ENCODE measurements at places on chromosomes 1 and 21. TPM values are rescaled to one million over a fixed set of nuclear protein-coding genes. Genes with fewer than 3 reads are reported as not detected.

DNA sequence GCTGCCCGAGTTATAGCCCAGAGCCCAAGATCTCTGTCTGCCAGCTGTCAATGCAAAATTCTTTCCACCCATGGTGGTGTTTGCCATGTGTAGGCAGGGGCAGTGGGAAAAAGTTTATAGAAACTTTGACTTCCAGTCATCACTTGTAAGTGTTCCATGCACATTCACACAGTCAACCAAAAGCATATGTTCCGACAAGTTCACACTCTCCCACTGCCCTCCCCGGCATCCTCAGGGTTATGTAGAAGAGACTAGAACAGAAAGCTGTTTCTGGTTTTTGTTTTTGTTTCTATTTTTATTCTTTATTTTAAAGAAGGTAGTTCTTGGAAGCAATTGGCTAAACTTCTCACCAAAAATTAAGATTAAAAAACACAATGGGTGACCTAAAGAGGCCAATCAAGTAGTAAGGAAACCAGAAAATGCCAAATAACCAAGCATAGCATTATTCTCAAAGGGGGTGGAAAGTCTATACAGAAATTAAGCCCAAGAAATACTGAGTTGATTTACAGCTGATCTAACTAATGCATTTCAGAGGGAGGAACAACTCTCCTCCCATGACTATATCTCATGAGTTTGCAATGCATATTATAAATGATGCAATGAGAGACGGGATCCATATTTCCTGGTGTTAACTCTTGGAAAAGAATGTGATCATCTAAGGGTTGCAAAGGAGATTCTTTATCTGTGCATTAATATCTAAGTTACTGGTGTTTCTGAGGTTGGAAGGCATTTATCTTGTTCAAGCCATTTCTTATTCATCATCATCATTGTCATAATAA lies 91.5 kb upstream of the ETS2 start:
- H3K36me3 ChIP-seq: no peaks in the 10 kb centered on the region
- H3K27me3 ChIP-seq: peaks cover 49% of the 10 kb centered on the region
- no peak for DNase-seq

GRCh38 chr1:32223683-32224082 lies 1.5 kb downstream of the EIF3I start:
- no peak for DNase-seq
- no peaks in the 10 kb centered on the region for H3K27me3 ChIP-seq
- H3K4me1 ChIP-seq: peaks cover 31% of the 10 kb centered on the region
- H3K4me3 ChIP-seq: peak overlapping the region; percentile 90
- peak overlapping the region; percentile 86 for H3K27ac ChIP-seq

DNA sequence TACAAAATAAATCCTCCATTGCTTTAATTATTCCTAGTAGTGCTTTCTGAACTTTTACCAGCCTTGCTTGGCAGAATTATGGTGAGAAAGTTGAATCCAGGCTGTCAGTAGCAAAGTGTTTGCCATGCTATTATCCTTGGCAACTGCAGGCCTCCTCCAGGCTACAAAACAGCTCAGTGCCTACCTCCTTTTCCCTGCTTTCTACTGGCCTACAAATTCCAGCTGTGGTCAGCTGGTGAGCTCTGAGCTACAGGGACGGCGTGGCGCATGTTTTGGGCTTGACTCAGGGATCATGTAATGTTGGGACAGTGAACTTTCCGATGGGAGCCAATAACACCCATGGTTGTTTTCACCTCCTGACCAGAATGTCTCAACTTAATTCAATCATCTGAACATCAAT lies 456.1 kb upstream of the ADAMTS5 start:
- H3K36me3 ChIP-seq: no peaks in the 10 kb centered on the region
- H3K27me3 ChIP-seq: no peaks in the 10 kb centered on the region
- no peaks in the 10 kb centered on the region for H3K4me1 ChIP-seq
- no peak for DNase-seq
- no peak overlapping the region for H3K4me3 ChIP-seq

Gene F3
- total RNA-seq: not detected

GRCh38 chr1:77202751-77203150 lies 16.5 kb downstream of the PIGK start:
- H3K4me3 ChIP-seq: no peak overlapping the region
- H3K36me3 ChIP-seq: peaks cover 16% of the 10 kb centered on the region
- DNase-seq: no peak
- H3K27ac ChIP-seq: no peak overlapping the region
- peaks cover 3% of the 10 kb centered on the region for H3K4me1 ChIP-seq

- H3K4me1 ChIP-seq: no peaks in the 10 kb centered on the region
- DNase-seq: no peak
- H3K4me3 ChIP-seq: no peak overlapping the region
- H3K27me3 ChIP-seq: peaks cover 6% of the 10 kb centered on the region
- H3K27ac ChIP-seq: no peak overlapping the region
- H3K36me3 ChIP-seq: no peaks in the 10 kb centered on the region
Measured at GRCh38 chr21:31795992-31796391, 64.1 kb upstream of the SCAF4 start.

- no peaks in the 10 kb centered on the region for H3K36me3 ChIP-seq
- no peak overlapping the region for H3K4me3 ChIP-seq
- no peak overlapping the region for H3K27ac ChIP-seq
- H3K4me1 ChIP-seq: peaks cover 2% of the 10 kb centered on the region
Measured at GRCh38 chr1:40155910-40156309, 5.3 kb upstream of the RLF start.

- peaks cover 19% of the 10 kb centered on the region for H3K4me1 ChIP-seq
- no peak overlapping the region for H3K27ac ChIP-seq
Measured at GRCh38 chr1:160547422-160547821, 24.4 kb upstream of the SLAMF6 start.

DNA sequence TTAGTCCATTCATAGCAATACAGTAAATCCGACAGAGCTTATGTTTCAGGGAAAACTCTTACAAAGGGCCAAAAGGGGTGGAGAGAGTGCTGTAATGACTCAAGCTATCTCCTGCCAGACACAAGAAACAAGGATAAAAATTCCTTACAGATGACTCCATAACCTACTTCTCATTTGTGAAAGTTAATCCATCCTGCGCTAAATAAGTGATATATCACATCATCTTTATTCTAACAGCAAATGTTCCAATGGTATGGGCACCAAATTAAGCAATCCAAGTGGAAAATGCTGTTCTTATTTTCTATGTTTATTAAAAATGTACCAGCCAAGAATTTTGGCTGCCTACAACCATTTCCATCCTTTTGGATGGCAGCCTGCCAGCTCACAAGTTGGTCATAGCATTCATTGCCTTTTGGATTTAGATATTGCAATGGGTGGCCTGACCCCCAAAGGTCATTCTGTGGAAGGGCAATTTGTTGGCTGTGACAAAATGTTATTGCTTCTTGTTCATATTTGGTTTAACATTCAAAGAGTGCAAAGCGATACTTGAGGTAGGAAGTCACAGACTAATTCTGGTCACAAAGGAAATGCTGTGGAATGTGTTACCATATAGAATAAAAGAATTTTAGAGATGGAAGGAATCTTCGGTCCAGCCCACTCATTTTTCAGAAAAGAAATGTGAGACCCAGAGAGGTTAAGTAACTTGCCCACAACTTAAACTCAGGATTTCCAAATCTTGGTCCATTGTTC lies 2.8 kb upstream of the ENAH start:
- no peak overlapping the region for H3K4me3 ChIP-seq
- peaks cover 20% of the 10 kb centered on the region for H3K27me3 ChIP-seq
- no peak for DNase-seq

GRCh38 chr1:65170511-65171142 lies 22.6 kb downstream of the AK4 start:
- no peaks in the 10 kb centered on the region for H3K36me3 ChIP-seq
- H3K27me3 ChIP-seq: peaks cover 13% of the 10 kb centered on the region
- H3K4me1 ChIP-seq: peaks cover 2% of the 10 kb centered on the region
- no peak overlapping the region for H3K27ac ChIP-seq

Gene ZNF648
- total RNA-seq: not detected

DNA sequence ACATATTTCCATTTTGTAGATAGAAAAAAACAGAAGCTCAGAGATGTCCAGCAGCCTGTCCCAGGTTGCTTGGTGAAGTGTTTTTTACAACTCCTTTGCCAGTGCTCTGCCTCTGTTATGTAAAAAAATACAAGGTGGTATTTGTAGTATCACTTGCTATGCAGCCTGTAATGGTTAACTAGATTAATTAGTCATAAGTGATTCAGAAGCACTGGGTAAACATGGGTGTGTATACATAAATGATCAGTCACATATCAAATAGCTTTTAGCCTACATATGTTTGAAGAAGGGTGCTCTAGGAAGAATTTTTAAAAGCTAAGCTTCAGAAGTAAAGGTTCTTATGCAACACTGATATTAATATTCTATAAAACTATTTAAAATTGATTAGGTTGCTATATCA lies 70.0 kb upstream of the MAGI3 start:
- H3K36me3 ChIP-seq: no peaks in the 10 kb centered on the region
- H3K4me1 ChIP-seq: no peaks in the 10 kb centered on the region
- H3K27me3 ChIP-seq: peaks cover 8% of the 10 kb centered on the region

GRCh38 chr21:15775981-15776380 lies 46.2 kb downstream of the USP25 start:
- H3K4me1 ChIP-seq: peaks cover 31% of the 10 kb centered on the region
- peak overlapping the region; percentile 11 for H3K4me3 ChIP-seq

Gene MYCL
- 0.36 TPM for total RNA-seq

GRCh38 chr1:205263580-205264190 lies 35.9 kb downstream of the TMCC2 start:
- H3K4me1 ChIP-seq: peaks cover 20% of the 10 kb centered on the region
- DNase-seq: no peak
- H3K4me3 ChIP-seq: no peak overlapping the region
- H3K27ac ChIP-seq: no peak overlapping the region
- H3K36me3 ChIP-seq: no peaks in the 10 kb centered on the region
- H3K27me3 ChIP-seq: peaks cover 4% of the 10 kb centered on the region

DNA sequence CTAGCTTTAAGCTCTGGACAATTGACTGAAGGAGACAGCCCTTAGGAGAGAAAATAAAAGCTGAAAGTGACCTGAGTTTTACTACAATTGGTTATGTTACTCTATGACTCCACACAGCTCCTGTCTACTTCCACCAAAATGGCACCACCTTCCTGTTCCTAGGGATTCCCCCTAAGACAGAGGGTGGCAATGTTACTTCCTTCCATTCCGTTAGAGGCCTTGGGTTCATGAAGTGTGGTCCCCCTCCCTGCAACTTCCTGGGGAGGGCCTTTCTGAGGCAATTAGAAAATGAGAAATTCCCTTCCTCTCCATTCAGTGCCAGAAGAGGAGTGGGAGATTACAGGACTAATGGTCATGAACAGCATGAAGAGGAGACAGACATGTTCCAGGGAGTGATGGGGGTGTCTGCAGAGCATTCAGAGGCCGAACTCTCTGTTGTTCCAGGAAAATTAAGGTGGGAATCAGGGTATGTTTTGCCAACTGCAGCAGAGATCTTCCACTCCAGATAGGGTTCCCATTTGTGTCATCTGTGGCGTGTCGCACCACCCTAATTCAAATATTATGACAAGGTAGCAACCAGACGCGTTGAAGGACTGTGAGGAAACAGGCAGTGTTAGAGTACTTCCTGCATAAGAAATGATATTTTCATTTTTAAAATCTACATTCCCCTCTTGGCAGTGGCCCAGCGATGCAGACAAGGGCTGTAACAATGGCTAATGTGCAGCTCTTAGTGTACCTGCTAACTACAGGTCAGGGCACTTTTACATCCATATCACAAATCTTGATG lies 53.1 kb upstream of the TRIM67 start:
- peaks cover 33% of the 10 kb centered on the region for H3K27me3 ChIP-seq
- H3K4me3 ChIP-seq: no peak overlapping the region
- DNase-seq: no peak
- peaks cover 4% of the 10 kb centered on the region for H3K36me3 ChIP-seq

DNA sequence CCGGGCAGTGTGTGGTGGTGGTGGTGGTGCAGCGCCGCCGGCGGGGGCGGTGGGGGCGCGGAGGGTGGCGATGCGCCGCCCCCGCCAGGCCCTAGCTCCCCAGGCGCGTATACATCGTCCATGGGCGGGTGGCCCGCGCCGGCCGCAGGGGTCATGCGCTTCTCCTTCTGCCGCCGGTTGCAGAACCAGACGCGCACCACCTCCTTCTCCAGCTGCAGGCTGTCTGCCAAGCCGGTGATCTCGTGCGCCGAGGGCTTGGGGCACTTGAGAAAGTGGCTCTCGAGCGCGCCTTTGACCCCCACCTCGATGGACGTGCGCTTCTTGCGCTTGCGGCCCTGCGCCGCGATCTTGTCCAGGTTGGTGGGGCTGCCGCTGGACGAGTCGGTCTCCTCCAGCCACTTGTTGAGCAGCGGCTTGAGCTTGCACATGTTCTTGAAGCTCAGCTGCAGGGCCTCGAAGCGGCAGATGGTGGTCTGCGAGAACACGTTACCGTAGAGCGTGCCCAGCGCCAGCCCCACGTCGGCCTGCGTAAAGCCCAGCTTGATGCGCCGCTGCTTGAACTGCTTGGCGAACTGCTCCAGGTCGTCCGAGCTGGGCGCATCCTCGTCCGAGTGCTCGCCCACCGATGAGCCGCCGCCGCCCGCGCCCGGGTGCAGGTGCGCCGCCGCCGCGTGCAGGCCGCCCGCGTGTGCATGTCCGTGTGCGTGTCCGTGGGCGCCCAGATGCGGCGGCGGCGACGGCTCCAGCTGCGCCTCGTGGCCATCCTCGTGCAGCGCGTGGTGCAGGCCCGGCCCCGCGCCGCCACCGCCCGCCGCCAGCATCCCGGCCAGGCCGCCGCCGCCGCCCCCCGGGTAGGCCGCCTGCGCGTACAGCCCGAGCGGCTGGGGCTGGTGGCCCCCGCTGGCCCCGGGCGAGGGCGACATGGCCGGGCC lies 926 bp downstream of the POU3F1 start:
- no peaks in the 10 kb centered on the region for H3K36me3 ChIP-seq
- H3K27me3 ChIP-seq: peaks cover 33% of the 10 kb centered on the region
- no peak overlapping the region for H3K27ac ChIP-seq
- no peak overlapping the region for H3K4me3 ChIP-seq
- peak; percentile 56 for DNase-seq

Gene GPR161
- 0.05 TPM for total RNA-seq

GRCh38 chr1:246280551-246280950 lies 226.5 kb downstream of the SMYD3 start:
- DNase-seq: no peak
- H3K36me3 ChIP-seq: no peaks in the 10 kb centered on the region
- H3K4me3 ChIP-seq: no peak overlapping the region
- no peaks in the 10 kb centered on the region for H3K27me3 ChIP-seq

DNA sequence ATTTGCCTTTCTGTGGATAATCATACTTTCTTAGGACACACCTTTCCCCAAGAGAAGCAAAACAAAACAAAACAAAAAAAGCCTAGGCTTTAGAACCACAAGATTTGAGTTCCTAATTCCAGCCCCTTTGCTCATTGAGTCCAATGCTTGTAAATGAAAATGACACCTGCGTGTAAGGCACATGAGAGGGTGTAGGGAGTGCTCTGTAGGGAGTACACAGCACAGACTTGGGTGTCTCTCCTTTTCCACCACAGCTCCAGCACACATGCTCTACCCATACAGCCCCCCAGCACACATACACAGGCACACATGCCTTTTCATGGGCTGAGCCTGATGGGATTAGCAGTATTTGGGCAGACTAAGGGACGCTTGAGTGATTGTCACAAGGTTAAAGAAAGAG lies 9.2 kb upstream of the NGF start:
- peaks cover 16% of the 10 kb centered on the region for H3K27me3 ChIP-seq
- DNase-seq: no peak
- H3K36me3 ChIP-seq: no peaks in the 10 kb centered on the region
- no peaks in the 10 kb centered on the region for H3K4me1 ChIP-seq
- H3K4me3 ChIP-seq: no peak overlapping the region

Gene KMO
- total RNA-seq: not detected

Gene PADI3
- total RNA-seq: not detected

GRCh38 chr21:25539606-25540005 lies 67.7 kb downstream of the MRPL39 start:
- no peaks in the 10 kb centered on the region for H3K27me3 ChIP-seq
- H3K4me1 ChIP-seq: no peaks in the 10 kb centered on the region
- H3K36me3 ChIP-seq: peaks cover 26% of the 10 kb centered on the region
- H3K27ac ChIP-seq: no peak overlapping the region
- no peak overlapping the region for H3K4me3 ChIP-seq
- no peak for DNase-seq
